IMR-90 (cell line): ENCODE measurements at places on chromosomes 3 and 15. TPM values are rescaled to one million over a fixed set of nuclear protein-coding genes. Genes with fewer than 3 reads are reported as not detected.

ACKR4 gene
- total RNA-seq = 0.18 TPM in 1 of 2 replicates, not detected in the other

MYH15 gene
- total RNA-seq = 0.28 and 0.36 TPM in 2 replicates

CHCHD6 gene
- 18.8 and 20.6 TPM in 2 replicates for total RNA-seq

PTX3 gene
- total RNA-seq = 96.7 and 97.9 TPM in 2 replicates

GYG1 gene
- total RNA-seq = 77.8 and 90.3 TPM in 2 replicates

LMCD1 gene
- total RNA-seq = 33.6 and 50.0 TPM in 2 replicates

GOLGA6B gene
- total RNA-seq = not detected in 2 replicates

CLSTN2 gene
- under 0.01 TPM in 2 replicates for total RNA-seq

GABRB3 gene
- 0.54 and 0.56 TPM in 2 replicates for total RNA-seq

WDR48 gene
- total RNA-seq = 41.2 and 68.6 TPM in 2 replicates

CNTN4 gene
- under 0.01 TPM in 2 replicates for total RNA-seq

PLA2G4E gene
- not detected in 2 replicates for total RNA-seq

GPR176 gene
- total RNA-seq = 194 and 246 TPM in 2 replicates

ZWILCH gene
- total RNA-seq = 22.2 and 28.1 TPM in 2 replicates

CPNE9 gene
- total RNA-seq = not detected in 2 replicates

LYZL4 gene
- not detected in 2 replicates for total RNA-seq

SMAD6 gene
- 3.6 and 4.8 TPM in 2 replicates for total RNA-seq

SHF gene
- total RNA-seq = 1.8 and 2.2 TPM in 2 replicates

RTP3 gene
- total RNA-seq = 0.18 TPM in 1 of 2 replicates, not detected in the other

SCG5 gene
- 7.9 and 8.3 TPM in 2 replicates for total RNA-seq

PAQR9 gene
- not detected in 2 replicates for total RNA-seq

RTP1 gene
- not detected in 2 replicates for total RNA-seq

CD200 gene
- 0.83 and 1.1 TPM in 2 replicates for total RNA-seq

ITGA11 gene
- 2.5 and 4.1 TPM in 2 replicates for total RNA-seq

FBN1 gene
- 283 and 326 TPM in 2 replicates for total RNA-seq

FRMD4B gene
- 0.28 and 0.36 TPM in 2 replicates for total RNA-seq

TRIM59 gene
- 65.4 and 68.3 TPM in 2 replicates for total RNA-seq

GHSR gene
- not detected in 2 replicates for total RNA-seq

STOML1 gene
- 11.8 and 12.5 TPM in 2 replicates for total RNA-seq

KNG1 gene
- not detected in 2 replicates for total RNA-seq
